ENCODE measurements at places on chromosomes 13 and 19.

- DNase-seq = no peak
These were observed 15.1 kb downstream of the CCDC97 start for GRCh38 chr19:41324921-41325639.

- no peak for DNase-seq
These were observed 241.8 kb downstream of the GPC6 start for GRCh38 chr13:93468433-93468832.

DNA sequence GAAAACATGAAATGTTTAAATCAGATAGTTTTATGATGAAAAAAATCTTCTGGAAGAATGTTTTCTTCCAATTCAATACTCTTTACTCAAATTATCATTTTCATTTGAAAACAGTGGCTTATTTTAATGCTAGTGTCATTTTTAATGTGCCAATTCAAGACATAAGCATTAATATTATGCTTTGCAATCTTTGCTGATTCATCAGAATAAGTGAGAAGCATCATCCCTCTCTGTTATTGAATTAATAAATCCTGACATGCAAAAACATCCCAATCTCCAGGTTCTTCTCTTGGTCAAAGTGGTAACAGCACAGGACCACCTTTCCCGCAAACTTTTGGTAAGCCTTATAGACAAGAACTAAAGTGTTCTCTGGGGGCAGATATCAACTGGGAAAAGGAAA is 3.8 kb downstream of the INTS6 start:
- no peak for DNase-seq

GRCh38 chr13:37138169-37138568 is 32.7 kb upstream of the CSNK1A1L start:
- no peak for DNase-seq

- DNase-seq = no peak
These were observed 11.5 kb upstream of the ILF3 start for GRCh38 chr19:10642473-10643171.

- no peak for DNase-seq
These were observed 7.4 kb downstream of the RAP2A start for GRCh38 chr13:97441368-97441767.

- DNase-seq = no peak
These were observed 160.1 kb downstream of the KDM4B start for GRCh38 chr19:5128936-5129389.
